ENCODE measurements at places on chromosomes 4 and X.

- DNase-seq = no peak
Measured at GRCh38 chr4:108820492-108821350, 57.9 kb upstream of the ETNPPL start.

DNA sequence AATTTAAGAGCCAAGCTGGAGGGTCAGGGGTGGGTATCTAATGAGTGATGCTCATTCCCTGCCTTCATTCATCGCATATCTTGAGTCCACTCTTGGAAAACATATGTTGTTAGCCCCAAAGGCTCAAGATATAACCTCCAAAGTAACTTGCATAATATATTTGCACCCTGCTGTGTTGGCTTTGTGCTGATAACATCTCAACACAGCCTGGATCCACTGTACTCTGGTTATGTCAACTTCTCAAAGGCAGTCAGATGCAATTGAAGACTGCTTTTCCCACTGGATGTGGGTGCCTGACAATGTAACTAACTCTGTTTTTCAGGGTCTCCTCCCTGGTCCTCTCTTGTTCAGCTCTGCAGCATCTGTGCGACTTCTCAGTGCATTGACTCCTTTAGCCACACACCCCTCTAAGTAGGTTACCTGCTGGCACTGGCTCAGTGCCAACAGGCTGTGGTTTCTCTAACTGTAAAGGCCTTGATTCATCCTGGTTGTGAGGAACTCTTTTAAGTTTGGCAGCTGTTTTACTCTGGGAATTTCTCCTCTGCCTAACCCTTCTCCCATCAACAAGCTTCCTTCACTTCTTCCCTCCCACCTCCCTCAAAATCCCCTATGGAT is 28.1 kb downstream of the SLC16A2 start:
- no peak for DNase-seq

DNA sequence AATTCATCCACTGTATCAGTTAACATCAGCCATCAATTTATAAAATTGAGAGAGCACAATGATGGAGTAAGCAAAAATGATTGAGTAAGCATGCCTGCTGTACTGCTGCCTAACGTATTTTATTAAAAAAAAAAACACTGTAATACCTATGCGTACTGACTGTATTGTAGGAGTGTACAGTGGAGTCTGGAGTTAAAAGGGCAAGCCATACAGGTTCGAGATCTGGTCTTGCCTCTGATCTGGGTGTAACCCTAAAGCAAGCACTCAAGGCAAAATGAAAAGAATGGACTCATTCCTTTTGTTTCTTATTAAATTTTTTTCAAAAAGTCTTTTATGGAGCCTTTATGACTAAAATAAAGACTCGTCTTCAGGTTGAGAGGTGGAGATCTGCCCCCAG is 894.2 kb upstream of the INTU start:
- no peak for DNase-seq

DNA sequence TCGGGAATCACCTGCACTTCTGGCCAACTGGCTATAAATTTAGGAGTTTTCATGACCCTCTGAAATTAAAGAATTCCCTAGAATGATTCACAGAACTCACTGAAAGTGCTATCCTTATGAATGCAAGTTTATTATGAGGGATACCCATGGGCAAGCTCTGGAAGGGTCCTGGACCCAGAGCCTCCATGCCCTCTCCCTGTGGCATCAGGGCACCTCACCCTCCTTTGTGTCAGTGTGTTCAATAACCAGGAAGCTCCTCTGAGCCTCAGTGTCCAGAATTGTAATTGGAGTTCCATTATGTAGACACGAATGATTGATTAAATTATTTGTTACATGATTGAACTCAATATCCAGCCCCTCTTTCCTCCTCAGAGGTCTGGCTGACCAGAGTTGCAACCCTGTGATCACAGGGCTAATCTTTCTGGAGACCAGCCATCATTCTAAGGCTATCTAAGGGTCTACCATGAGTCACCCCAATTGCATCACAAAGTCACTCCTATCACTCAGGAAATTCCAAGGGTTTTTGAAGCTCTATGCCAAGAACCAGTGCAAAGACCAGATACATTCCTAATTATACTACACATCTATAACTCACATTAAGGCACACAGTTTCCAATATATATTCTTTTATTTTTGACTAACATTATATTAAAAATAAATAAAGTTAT is 8.9 kb downstream of the ANXA3 start:
- DNase-seq = no peak

DNA sequence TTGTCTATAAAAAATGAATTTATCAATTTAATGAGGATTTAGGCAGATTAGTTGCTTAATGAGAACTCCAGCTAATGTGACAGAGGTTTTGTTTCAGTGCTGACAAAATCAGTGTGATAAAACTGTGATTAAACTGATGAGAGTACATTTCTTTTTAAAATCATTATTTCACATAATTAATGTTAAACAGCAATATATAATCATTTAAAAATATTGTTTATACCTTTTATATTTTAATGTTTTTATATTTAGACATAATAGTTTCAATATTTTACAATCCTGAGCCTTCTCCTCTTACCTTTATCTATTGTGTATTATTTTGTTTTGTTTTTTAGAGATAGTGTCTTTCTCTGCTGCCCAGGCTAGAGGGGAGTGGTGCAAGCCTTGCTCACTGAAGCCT is 47.1 kb upstream of the MAB21L2 start:
- DNase-seq = no peak

- DNase-seq = no peak
Measured at GRCh38 chr4:76380561-76380960, 40.4 kb downstream of the CCDC158 start.
